Karpas-422 (cell line): ENCODE measurements at places on chromosomes 1 and 21.

DNA sequence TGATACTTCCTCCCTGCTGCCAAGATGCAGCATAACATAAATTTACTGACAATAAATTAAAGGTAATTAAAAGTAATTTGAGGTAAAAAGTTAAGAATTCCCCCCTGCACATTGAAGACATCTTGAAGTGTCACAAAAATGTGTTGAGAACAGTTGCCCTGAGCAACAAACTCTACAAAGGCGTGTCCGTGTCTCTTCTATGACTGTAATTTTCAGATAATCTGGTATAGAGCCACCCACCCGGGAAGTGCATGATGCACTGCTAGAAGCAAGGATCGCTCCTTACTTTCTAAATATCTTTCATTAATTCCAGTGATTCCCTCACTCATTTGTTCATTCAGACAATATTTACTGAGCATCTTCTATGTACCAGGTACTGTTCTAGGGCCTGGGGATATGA, 11.0 kb upstream of the CASQ1 start:
- no peak for DNase-seq
- no peaks in the 10 kb centered on the region for H3K27me3 ChIP-seq
- no peak overlapping the region for H3K27ac ChIP-seq
- no peaks in the 10 kb centered on the region for H3K4me1 ChIP-seq
- no peaks in the 10 kb centered on the region for H3K36me3 ChIP-seq

DNA sequence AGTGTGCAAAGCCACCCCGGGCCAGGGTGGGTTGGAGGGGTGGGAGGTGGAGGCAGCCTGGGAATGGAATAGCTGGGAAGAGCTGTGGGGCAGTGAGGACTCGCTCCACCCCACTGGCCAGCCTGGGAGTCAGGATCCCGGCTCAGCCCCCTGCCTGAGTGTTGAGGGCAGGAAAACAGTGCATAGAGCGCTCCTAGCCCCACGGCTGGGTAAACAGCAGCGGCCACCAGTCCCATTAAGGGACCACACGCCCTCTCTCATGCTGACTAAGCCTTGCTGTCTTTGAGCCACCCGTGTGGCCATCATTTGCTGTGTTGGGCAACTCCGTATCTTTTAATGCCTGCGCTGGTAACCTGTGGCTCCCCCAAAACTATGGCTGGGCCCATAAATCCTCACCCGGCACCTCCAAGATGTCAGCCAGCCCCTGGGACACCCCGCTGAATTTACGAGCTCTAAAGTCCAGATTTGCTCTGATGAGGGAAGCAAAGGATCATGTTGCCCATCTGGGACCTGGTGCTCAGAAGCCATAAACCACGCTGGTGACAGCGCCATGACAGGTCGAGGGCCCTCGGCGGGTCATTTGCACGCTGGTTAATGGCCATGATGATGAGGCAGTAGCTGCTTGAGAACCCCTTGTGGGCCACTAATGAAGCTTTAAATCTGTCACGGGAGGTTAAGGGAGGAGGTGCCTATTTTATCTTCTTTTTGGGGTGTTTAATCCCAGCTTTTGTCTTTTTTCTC, 34.9 kb downstream of the SYF2 start:
- no peak overlapping the region for H3K27ac ChIP-seq
- no peaks in the 10 kb centered on the region for H3K27me3 ChIP-seq
- no peaks in the 10 kb centered on the region for H3K36me3 ChIP-seq
- DNase-seq: peak; percentile 48
- no peak overlapping the region for H3K4me3 ChIP-seq

DNA sequence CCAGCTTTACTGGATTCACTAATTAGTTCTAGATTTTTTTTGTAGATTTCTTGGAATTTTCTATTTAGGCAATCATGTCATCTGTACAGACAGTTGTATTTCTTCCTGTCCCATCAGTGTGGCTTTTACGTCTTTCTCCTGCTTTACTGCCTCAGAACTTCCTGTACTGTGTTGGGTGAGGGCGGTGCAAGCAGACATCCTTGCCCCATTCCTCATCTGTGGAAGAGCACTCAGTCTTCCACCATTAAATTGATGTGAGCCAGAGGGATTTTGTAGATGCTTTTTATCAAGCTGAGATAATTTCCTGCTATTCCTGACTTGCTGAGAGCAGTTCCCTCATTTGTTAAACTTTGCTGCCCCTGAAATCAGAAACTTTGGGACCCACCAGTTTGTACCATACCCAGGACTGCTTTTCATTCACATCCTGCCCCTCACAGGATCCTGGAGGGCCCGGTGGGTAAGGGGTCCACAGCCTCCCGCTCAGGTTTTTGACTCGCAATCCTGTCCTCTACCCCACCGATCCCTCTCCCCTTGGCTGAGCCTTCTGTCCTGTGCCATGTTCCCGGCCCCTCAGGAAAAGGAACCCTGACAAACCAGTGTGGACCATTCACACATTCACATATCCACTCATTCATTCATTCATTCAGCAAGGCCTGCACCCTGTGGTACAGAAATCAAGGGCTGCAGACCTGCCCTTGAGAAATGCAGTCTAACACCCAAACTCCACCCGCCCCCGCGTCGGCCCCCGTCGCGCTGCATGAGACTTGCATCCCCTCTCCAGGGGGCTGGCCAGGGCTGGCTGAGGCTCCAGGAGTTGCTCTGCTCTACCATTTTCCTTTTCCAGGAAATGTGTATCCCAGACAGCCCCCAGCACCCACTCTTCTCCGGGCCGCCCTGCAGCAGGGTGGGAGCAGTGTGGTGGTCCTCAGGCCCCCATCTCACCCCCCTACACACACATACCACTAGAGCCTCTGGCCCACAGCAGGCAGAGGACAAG, 246.5 kb upstream of the VAMP3 start:
- H3K36me3 ChIP-seq: no peaks in the 10 kb centered on the region
- H3K27me3 ChIP-seq: no peaks in the 10 kb centered on the region; the same call in 1 of the 2 replicates
- no peak for DNase-seq
- no peak overlapping the region for H3K4me3 ChIP-seq
- no peak overlapping the region for H3K27ac ChIP-seq

GRCh38 chr1:211938561-211938997, 96.8 kb downstream of the INTS7 start:
- H3K4me3 ChIP-seq: no peak overlapping the region
- H3K36me3 ChIP-seq: peaks cover 12% of the 10 kb centered on the region; the same call in 1 of the 2 replicates
- peaks cover 19% of the 10 kb centered on the region for H3K4me1 ChIP-seq

DNA sequence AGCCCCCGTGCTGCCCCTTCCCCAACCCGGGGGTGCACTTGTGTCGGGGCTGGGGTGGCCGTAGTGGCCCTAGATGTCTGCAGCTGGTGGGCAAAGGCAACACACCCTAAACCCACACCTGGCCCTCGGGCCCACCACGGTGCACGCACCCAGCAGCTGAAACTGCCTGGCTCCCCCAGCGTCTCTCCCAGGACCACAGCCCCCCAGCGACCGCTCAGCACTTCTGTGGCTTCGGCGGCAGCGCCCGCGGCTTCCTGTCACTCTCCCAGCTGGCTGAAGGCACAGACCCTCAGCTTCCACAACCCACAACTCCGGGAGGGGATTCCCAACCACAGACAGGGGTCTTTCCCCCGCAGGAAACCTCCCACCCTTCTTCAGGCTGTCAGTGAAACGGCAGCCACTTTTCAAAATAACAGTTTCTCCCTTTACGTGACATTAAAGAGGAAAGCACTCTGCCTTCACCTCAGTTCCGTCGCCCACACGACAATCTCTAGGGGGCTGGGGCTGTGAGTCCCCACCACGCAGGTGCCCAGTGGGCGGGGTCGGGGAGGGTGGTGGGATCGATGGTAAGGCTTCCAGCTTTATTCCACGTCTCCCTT, 40.7 kb upstream of the COL6A2 start:
- H3K4me3 ChIP-seq: no peak overlapping the region
- H3K27me3 ChIP-seq: no peaks in the 10 kb centered on the region
- H3K27ac ChIP-seq: no peak overlapping the region
- H3K36me3 ChIP-seq: no peaks in the 10 kb centered on the region
- H3K4me1 ChIP-seq: no peaks in the 10 kb centered on the region

DNA sequence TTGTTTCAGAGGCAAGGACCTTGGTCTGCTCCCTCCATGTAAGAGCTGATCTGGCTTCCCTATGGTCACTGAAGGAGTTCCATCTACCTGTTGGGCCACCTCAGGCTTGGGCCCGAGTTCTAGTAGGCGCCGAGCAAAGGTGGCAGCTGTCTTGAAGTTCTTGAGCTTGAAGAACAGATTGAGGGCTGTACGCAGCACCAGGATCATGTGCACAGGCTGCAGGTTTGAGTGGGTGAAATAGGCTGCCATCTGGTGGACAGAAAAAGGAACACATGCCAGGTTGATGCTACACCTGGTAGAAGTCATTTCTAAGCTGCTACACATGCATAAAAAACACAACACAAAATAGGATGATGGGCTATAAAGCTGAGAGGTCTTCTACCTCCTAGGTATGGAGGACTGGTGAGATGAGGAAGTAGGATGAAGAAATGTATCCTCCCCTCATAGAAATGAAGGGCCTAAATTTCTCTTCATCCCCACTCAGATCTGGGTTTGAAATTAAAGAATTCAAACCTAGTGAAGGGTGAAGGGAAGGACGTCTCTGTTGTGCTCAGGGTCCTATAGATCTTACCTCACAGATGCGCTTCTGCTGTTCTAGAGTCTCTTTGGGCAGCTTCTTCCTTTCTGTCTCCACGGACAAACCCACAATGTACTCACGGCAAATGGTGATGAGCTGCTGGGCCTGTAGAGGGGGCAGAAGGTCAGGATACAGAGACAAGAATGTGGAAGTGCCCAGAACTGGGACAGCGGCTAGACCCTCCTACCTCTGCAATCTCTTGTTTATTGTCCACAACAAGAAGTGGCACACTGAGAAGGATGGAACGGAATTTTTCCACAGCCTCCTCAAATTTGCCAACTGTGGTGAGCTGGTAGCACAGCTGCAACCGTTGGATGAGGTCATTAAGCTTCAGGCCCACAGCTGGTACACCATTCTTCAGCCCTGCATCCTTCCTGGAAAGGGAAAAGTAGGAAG, 6.6 kb upstream of the PEX19 start:
- DNase-seq: peak; percentile 89
- no peaks in the 10 kb centered on the region for H3K27me3 ChIP-seq

DNA sequence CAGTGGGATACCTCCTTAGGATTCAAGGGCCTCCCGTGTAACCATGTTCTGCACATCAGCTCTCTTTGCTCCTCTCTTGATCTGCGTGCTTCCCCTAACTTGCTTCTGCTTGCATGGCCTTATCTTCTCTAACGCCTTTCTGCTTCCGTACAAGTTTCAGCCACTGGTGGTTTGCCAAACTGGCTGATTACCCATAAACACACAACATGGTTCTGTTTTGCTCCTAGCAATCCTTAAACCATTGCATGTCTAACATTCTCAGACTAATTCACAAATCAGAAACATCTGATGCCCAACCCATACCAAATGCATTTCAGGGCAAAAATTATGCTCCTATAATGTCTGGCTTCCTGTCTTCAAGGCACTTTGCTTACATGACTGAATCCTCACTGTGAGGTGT, 166.4 kb downstream of the PBX1 start:
- H3K27me3 ChIP-seq: no peaks in the 10 kb centered on the region
- H3K36me3 ChIP-seq: no peaks in the 10 kb centered on the region
- no peak overlapping the region for H3K27ac ChIP-seq

DNA sequence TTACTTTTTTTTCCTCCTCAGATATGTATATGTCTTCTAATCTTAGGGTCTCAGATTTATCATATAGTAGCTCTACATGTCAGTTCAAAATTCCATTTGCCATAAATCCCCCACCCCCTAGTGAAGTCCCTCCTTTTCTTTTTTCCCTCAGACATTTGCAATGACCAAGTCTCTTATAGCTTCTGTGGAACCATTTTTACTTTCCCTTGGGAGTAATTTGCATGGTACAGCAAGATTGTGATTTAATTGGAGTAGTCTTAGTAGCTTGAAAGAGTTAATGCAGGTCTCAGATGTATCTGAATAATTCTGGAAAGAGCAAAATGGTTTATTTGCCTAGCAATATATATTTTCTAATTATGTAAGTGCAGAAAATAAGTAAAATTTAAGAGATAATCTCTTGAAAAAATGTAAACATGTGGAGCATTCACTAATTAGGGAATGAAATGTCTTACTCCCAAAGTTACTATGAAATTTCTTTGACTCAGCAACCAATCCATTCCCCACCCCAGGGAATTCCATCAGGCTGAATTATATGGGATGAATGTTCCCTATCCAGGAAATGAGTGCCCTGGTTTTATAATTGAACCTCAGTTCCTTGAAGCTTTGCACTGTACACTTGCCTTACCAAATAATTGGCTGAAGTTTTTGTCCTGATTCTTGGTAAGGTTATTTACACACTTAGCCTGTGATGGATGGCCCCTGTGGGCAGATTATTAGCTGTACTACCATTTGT, 267.0 kb downstream of the DNM3 start:
- no peak overlapping the region for H3K27ac ChIP-seq
- H3K4me1 ChIP-seq: no peaks in the 10 kb centered on the region
- H3K4me3 ChIP-seq: no peak overlapping the region

- no peak overlapping the region for H3K27ac ChIP-seq
- no peaks in the 10 kb centered on the region for H3K27me3 ChIP-seq
- H3K4me3 ChIP-seq: no peak overlapping the region
- H3K4me1 ChIP-seq: no peaks in the 10 kb centered on the region
- DNase-seq: no peak
Observed at GRCh38 chr1:11520531-11521233, 41.7 kb downstream of the DISP3 start.

DNA sequence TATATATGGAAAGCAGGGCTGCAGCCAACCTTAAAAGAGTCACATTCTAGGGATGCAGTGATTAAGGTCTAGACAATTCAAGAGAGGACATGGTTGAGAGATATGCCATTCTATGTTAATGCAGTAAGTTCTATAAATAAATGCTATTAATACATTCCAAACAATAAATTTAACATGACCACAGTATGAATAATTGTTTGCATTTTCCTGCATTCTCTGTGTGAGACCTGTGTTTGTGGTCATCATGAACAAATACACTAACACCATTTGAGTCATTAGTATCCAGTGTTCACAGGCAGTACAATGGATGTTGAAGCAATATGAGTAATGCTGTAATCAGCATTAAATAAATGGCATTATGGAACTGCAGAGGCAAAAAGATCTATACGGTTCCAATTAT, 5.5 kb upstream of the ZRANB2 start:
- H3K4me1 ChIP-seq: peaks cover 10% of the 10 kb centered on the region
- H3K27ac ChIP-seq: no peak overlapping the region

DNA sequence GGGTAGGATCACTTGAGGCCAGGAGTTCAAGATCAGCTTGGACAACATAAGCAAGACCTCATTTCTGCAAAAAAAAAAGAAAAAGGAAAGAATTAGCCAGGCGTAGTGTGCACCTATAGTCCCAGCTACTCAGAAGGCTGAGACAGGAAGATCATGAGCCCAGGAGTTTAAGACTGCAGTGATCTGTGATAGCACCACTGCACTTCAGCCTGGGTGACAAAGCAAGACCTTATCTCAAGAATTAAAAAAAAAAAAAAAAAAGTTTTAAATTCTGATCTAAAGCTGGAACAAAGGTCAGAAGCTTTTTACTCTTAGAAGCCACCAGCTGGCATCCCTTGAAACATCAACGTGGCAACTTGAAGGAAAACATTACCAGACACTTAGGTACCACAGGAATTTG, 45.3 kb downstream of the HENMT1 start:
- H3K36me3 ChIP-seq: no peaks in the 10 kb centered on the region
- no peaks in the 10 kb centered on the region for H3K27me3 ChIP-seq
- DNase-seq: no peak
- no peak overlapping the region for H3K27ac ChIP-seq
- H3K4me3 ChIP-seq: no peak overlapping the region

- no peaks in the 10 kb centered on the region for H3K27me3 ChIP-seq
- H3K4me1 ChIP-seq: peaks cover 8% of the 10 kb centered on the region
- H3K4me3 ChIP-seq: no peak overlapping the region
- DNase-seq: no peak
Observed at GRCh38 chr1:16927256-16927655, 5.5 kb downstream of the CROCC start.
